ENCODE measurements at places on chromosomes 3 and 15.

- no peak for DNase-seq
Observed at GRCh38 chr3:171874879-171875278, 31.7 kb downstream of the TMEM212 start.

GRCh38 chr15:82540055-82540983 is at the start of gene RPS17:
Gene RPS17 (minus strand): TSS chr15:82540457. CDS start chr15:82540428, 29 bp downstream.
- DNase-seq, result peak; percentile 100

GRCh38 chr15:84858231-84858630 is 26.2 kb upstream of the SLC28A1 start:
- no peak for DNase-seq

GRCh38 chr3:161020256-161020655 is 84.9 kb downstream of the B3GALNT1 start:
- no peak for DNase-seq

DNA sequence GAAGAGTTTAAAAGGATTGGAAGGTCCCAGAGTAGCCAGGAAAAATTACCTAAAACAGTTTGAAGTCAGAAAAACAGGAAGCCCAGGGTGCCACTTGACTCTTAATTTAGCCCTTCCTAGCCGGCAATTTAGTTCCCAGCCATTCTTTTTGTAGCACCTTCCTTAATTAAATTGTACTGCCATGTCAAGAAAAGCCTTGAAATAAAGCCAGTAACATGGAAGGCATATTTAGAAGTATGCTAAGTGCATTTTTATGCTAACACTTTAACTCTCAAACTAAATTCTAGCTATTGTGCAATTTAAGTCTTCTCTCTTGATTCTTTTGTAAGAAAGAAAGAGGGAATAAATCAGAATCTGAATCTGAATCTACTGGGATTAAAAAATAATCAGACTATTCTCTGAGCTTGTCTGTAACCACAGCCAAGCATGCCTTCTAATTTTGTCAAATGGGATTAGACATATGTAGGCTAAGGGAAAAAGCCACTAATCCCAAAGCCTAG is 43.2 kb downstream of the MAP3K13 start:
- DNase-seq, result no peak

DNA sequence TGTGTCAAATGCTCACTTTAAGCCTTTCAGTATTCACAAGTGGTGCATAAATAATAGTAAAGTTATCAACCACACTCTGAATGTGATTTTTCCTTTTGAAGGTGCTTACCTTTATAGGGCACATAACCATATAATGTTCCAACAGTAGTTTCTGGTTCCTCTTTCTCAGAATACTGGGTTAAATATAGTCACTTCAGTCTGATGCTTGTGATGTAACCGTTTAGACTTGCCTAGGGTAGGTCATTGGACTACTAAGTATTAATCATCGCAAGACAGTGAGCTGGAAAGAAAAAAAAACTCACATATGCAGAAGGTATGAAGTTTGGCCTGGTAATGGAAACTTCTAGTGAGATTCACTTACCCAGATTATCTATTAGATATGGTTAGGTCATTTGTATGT is 1.9 kb downstream of the KBTBD8 start:
- peak; percentile 47 for DNase-seq

DNA sequence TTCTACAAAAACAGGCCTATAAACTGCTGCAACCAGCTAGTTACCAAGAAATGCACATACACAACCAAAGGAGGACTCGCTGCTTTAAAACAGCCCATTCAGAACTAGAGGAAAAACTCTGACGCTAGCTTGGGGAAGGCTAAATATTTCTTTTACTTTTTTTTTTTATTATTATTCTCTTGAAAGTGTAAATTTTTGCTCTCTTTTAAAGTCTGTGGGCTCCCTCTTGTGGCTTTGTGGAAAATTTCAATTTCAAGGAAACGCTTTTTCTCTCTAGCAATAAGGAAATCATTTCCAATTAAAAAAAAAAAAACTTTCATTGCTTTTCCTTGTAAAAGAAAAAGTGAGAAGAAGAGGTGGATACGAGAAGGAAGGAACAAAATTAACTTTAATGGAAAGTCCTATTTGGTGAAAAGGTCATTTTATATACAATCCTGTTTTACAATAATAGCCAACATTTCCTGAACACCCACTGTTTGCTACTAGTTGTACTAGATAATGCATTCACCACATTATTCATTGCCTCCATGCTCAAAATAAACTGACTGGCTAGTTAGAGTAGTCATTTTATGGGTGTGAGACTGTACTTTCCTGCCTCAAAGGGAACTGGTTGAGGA is 51.2 kb upstream of the SAMMSON start:
- DNase-seq, result peak; percentile 10

GRCh38 chr3:57735405-57735804 is 20.7 kb upstream of the SLMAP start:
- DNase-seq, result no peak

- peak; percentile 35 for DNase-seq
Observed at GRCh38 chr3:112437146-112438022, 61.9 kb downstream of the BTLA start.

- DNase-seq, result no peak
Observed at GRCh38 chr15:76809412-76810103, 95.6 kb downstream of the SCAPER start.

GRCh38 chr3:152857082-152857481 is 22.2 kb downstream of the P2RY1 start:
- DNase-seq, result no peak

DNA sequence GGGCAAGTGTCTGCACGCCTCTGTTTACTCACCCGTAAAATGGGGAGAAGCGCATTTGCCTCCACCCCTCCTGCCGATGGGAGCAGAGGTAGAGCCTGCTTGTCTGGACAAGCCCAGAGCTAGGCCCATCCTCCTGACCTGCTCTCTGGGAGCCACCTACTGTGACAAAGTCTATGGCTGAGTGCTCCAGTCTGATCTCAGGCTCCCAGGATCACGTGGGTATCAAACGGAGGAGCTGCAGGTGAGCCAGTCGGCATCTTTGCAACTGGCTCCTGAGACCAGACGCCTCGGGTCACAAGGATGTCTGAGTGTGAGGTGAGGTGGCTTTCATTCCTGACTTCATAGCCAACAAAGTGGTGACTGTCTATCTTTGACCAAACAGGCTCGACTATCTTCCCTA is 2.1 kb upstream of the ALDH1A3 start:
- no peak for DNase-seq

- no peak for DNase-seq
Observed at GRCh38 chr3:106913966-106914365, 463.3 kb upstream of the CCDC54 start.

Data from GM10248 (cell line).